Retina (tissue), 1 donor: ENCODE measurements at places on chromosomes 13 and 19.
A peak's percentile ranks its signal among the peaks of the same experiment; 100 is the strongest.

- DNase-seq: no peak
Measured at GRCh38 chr13:22193070-22193469, 522.2 kb downstream of the FGF9 start.

DNA sequence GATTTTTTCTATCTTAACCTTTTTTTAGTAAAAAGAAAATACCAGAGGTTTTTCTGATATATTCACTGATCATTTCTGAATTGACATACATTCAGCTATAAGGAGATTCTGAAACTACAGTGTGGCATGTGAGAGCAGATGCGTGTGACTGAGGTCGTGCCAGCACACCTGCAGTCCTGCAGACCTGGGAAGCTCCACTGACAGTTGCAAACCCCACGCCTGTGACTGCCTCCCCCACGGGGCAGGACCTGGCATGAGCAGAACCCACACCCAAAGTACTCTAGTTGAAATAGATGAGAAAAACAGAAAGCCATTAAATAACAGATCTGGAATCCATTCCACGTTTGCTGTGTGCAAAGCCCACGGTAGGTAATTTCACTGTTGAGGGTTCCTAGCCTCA lies 80.7 kb downstream of the TEX29 start:
- DNase-seq: no peak

GRCh38 chr19:21694171-21694906 lies 73.0 kb downstream of the ZNF100 start:
- DNase-seq: no peak

DNA sequence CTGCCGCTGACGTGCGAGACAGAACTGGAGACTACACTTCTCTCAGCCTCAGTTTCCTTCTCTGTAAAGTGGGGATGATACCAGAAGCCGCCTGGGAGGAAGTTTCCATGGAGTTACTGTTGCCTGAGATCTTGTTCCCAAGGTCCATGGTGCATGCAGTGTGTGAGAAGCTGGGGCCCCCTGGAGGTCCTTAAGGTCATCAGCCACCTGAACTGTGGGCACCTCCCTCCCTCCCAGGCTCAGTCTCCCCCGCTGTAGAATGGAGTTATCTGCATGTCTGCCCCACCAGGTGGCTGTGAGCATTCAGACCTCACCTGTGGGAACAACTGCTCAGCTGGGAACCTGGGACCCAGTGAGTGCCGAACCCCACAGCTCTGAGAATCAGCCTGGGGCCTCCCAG lies 2.7 kb downstream of the CRX start:
- no peak for DNase-seq

- DNase-seq: no peak
Measured at GRCh38 chr19:12891553-12892021, 627 bp downstream of the GCDH start.

- no peak for DNase-seq
Measured at GRCh38 chr19:21680026-21680425, 87.4 kb downstream of the ZNF100 start.

GRCh38 chr19:48152551-48152950 lies 17.6 kb downstream of the LIG1 start:
- DNase-seq: peak; percentile 83

- no peak for DNase-seq
Measured at GRCh38 chr13:93364166-93364565, 137.6 kb downstream of the GPC6 start.

GRCh38 chr19:40752257-40752781 lies 1.3 kb downstream of the SNRPA start:
- no peak for DNase-seq

DNA sequence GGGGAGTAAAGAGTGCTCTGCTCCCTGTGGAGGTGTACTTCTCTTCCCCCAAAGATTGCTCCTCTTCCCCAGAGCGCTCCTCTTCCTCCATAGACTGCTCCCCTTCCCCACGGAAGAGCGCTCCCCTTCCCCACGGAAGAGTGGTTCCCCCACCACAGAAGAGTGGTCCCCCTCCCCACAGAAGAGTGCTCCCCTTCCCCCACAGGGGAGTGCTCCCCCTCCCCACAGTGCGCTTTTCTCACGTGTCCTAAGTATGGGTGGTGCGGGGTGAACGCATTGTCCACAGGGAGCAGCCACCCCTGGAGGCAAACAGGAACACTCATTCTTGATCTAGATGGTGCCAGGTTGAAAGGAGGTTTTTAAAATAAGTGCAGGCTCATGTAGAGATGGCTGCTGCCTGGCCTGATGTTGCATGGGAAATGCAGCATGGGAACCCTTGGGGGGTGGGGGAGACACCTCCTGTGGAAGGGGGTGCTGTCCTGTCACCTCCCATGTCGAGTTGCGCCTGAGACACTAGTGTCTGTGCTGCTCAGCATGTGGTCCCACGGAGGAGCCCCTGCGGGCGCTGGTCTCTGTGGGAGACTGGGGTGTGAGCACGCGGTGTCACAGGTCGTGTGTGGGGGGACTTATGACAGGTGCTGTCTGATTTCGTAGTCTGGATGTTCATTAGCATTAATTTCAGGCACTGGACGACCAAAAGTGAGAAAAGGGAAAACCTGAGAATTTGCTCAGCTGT lies 52.2 kb downstream of the ATP11A start:
- no peak for DNase-seq

GRCh38 chr19:16899566-16900075 lies 10.8 kb downstream of the F2RL3 start:
- DNase-seq: no peak

GRCh38 chr13:21673539-21673788 lies 2.6 kb downstream of the FGF9 start:
- no peak for DNase-seq

- no peak for DNase-seq
Measured at GRCh38 chr13:44618326-44618725, 42.2 kb upstream of the TSC22D1 start.

DNA sequence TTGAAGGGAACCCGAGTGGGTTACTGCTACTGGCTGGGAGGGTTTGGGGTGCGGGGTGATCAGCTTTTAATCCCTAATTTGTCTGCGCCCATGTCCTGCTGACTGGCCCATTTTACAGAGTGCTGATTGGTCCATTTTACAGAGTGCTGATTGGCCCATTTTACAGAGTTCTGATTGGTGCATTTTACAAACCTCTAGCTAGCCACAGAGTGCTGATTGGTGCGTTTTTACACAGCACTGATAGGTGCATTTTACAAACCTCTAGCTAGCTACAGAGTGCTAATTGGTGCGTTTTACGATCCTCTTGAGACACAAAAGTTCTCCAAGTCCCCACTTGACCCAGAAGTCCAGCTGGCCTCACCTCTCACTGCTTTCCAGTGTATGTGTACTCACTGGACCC lies 43.2 kb downstream of the MTMR6 start:
- no peak for DNase-seq

DNA sequence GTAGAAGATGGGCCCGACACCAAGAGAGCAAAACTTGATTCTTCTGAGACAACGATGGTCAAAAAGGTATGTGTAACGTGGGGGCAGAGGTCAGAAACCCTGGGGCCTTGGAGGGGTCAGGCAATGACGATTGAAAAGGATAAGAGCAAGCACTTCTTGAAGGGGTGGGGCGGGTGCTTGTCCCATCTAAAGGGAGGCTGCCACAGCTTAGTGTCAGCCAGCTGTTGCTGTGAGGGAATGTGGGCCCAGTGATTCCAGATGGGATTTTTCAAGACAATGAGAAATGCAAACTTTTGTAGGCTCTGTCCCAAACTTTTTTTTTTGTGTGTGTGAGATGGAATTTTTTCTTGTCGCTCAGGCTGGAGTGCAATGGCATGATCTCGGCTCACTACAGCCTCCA lies 24.5 kb downstream of the SAE1 start:
- no peak for DNase-seq

DNA sequence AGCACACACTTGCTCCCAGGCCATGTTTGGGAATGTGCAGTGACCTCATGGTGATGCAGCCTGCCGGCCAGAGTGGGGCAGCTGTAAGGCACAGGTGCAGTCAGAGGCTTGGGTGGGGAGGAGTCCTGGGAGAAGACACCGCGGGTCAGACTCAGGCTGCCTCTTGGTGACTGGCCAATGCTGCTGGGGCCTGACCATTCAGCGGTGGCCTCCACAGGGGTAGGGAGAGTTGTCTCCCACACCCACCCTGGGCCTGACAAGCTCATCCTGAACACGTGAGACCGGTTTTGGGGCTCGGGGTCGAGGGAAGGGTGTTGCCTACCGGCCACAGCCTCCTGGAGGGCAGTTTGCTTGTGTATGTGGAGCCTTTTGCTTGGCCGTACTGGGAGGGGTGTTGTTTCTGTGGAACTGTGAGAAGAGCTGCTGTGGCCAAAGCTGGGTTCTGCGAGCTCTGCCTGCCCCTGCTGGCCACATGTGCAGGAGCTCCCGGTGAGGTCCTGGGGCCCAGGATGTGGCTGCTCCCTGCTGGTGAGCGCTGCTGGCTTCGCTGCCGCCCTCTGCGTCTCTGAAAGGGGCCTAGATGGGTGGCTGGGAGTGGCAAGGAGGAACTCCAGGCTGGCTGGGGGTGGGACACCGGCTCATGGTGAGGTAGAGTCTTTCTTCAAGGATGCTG lies 22.1 kb downstream of the UPF1 start:
- no peak for DNase-seq

- no peak for DNase-seq
Measured at GRCh38 chr19:58311345-58311865, 6.2 kb downstream of the ERVK3-1 start.

DNA sequence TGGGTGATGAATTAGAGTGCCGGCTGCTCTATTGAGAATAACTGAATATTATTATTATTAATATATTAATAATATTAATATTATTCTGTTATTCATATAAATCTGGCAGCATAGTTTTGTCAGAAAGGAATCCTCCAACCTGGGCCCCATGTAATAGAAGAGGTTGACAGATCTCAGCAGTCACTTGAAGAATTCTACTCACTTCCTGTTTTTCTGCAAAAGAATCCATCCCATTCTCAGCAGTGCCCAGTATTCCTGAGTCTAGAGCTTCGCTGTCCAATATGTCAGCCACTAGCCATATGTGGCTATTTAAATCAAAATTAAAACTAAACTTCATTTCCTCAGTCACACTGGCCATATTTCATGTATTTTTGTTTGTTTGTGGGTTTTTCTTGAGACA lies 72.4 kb upstream of the USPL1 start:
- no peak for DNase-seq

DNA sequence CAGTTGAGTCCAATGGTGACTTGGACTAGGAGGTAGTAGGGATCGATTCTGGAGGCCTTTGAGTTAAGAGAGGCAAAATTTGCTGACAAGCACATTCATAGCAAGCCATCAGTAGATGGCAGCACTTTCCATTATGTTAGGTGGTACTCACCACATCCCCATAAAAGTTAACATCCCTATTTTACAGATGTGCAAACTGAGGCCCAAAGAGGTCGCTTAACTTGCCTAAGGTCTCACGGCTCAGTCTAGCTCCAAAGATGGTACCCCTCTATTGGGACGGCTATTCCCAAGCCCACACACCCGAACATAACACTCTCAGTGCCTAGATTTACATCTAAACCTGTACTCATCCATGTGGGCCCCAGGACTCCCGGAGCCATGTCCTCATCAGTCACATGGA lies 21.5 kb upstream of the FOSB start:
- no peak for DNase-seq

GRCh38 chr13:47317356-47317755 lies 420.5 kb upstream of the HTR2A start:
- no peak for DNase-seq

- no peak for DNase-seq
Measured at GRCh38 chr13:46542833-46543232, 10.1 kb upstream of the LRCH1 start.

GRCh38 chr13:75946536-75947284 lies 310.6 kb downstream of the LMO7 start:
- DNase-seq: no peak

DNA sequence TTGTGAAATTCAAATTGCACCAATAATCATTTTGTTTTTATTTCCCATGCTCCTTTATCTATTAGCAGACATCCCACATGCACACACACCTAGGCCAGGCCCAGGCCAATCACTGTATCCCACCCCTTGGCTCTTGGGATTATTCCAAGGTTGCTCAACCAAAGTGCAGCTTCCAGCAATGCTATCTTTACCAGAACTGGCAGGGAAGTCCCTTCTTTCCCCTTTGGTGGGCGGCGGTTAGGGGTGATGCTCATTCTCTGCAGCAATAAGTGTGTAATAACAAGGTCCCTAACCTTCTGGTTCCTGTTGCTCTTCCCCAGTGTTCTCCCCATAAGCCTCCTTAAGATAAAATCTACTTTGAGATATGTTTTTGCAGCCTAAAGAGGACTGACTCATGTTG lies 18.3 kb upstream of the KCTD12 start:
- no peak for DNase-seq

DNA sequence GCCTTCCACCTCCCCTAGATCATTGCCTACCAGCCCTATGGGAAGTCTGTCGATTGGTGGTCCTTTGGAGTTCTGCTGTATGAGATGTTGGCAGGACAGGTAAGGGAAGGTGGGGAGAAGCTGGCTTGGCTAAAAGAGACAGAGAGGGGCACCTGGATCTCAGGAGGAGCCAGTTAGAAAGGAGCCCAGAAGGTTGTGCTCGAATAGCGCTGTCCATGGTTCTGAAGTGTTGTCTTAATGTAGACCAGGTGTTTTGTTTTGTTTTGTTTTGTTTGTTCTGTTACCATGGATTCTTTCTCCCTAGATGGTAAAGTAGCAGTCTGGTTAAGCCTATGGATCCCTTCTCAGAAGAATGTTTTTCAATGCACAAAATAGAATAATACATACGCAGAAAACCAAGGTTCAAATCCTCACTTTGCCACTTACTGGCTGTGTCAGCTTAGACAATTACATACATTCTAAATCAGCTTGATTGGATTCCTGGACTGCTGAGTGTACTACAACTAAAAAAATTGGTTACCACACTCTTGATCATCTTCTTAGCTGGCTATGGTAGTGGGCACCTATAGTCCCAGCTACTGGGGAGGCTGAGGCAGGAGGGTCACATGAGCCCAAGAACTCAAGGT lies 5.9 kb upstream of the CACNG7 start:
- DNase-seq: no peak

DNA sequence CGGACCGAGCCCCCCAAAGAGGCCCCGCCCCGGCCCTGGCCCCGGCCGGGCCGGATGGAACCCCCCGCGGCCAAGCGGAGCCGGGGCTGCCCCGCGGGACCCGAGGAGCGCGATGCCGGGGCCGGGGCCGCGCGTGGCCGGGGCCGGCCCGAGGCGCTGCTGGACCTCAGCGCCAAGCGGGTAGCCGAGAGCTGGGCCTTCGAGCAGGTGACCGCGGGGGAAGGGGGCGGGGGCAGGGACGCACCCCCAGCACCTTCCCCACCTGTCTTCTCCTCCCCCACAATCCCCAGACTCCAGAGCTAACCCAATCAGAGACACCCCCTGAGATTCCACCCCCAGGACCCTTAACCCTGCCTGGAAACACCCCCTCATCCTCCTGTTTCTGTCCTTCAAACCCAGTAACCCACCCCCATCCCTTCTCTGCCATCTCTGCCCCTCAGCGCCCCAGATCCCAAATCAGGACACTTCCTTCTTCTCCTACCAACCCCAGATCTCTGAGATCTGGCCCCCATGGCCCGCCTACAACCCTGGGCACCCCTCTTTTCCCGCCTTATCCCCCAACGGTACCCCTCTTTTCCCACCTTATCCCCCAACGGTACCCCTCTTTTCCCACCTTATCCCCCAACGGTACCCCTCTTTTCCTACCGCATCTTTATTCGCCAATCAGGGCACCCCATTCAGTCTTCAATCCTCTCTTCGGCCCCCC lies 505 bp downstream of the ZSWIM4 start:
- DNase-seq: peak; percentile 18
